ENCODE measurements at places on chromosomes 7 and 10.

DNA sequence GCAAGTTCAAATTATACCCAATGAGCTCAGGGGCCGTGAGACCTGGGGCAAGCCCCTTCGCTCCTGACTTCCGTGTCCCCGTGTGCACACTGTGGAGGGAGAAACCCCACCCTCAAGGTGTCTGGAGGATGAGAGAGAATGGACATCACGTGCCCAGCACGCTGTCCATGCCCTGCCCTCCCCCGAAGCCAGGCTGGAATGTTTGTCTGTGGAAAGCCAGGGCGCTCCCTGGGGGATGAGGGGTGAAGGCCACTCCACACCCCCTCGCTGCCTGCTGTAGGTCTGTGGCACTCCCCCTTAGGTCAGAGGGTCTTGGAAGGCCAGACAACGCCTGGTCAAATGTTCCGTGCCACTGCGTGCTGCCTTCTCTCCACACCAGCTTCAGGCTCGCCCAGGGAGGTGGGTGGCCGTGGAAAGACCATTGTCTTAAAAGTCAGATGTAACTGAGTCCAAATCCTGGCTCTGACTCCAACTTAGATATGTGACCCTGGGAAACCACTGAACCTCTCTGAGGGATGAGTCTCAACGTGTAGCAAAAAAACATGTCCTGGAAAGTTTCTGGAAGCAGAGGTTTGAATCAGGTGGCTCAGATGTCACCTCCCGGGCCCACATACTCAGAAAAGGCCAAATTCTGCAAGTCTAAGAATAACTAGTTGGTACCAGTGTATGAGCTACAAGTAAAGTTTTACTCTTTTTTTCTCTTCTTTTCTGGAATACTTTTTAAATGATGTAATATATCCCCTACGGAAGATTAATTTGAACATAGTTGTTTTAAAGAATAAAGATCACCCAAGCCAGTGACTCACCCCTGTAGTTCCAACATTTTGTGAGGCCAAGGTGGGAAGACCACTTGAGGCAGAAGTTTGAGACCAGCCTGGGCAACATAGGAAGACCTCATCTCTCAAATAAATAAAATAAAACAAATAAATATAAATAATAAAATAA lies 24.9 kb downstream of the RCC1L start:
- no peak for DNase-seq

DNA sequence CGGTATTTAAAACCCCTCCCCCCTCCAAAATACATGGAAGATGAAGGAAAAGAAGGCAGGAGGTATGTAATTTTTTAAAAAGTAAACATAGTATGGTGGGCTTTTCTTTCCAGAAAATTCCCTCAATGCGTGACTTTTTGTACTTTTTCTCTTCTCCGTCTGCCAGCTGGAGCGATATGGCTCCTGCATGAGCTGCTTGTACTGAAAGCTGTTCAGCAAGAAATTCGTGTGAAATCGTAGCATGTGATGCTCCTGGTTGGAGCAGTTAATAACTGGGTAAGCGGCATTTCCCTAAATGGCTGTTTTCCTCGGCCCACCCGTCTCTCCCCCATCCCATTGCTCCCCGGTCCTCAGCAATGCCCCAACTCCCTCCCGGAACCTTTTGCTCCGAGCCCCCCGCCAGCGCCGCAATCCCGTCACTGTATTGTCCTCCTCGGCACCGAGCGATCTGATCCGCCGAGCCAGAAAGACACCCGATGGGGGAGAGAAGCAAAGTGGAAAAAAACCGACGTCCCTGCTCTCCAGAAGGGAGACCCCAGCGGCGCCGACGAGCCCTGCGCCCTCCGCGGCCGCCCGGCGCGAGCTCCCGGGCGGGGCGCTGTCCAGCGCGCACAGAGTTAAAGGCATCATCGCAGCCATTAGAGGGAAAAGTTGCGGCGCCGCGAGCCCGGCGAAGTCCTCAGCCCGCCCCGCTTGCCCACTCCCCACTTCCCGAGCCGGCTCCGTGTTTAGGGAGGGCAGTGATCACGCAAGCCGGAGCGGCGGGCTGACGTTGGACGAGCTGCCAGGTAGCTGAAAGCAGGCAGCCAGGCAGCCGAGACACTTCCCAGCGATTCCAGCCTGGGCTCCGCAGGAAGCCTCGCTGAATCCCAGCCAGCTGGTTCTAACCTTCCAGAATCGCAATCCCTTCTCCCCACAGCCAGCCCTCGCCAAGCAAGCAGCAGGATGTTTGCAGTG lies at the start of gene VSTM2A:
Gene VSTM2A (plus strand): TSS at position 707 of the 957 bp plus-strand sequence. CDS start 356 bp downstream, outside the sequence.
- no peak for DNase-seq

- DNase-seq: no peak
Measured at GRCh38 chr10:1264001-1264400, 207.8 kb downstream of the WDR37 start.

DNA sequence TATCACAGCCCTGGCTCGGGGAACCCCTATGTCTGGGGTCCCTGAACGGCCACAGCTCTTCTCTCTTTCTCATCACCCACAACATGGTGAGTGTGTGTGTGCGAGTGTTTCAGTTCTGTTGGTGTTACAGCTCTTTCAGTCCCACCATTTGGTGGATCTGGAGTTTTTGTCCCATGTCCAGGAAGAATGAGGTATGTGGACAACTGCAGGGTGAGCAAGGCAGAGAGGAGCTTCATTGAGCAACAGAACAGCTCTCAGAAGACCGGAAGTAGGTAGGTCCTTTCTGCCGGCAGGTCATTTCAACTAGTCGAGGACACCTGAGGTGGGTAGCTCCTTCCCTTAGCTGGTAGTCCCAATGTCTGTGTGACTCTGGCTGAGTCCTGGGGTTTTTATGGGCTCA lies 9.5 kb downstream of the PAX4 start:
- no peak for DNase-seq

DNA sequence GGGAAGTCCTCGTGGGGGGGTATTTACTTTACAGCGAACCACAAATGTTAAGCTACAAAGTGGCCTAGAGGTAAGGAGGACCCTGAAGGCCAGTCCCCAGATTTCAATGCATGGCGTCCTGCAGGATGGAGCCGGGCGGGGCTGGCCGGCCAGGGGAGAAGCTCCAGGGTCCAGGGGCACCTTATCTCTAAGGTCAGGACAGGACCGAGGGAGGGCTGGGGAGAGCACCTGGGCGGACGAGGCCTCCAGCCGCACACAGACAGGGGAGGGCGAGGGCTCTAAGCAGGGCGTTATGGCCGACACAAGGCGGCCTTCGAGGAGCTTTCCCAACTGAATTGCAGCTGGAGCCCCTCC lies 96.4 kb upstream of the DIP2C start:
- no peak for DNase-seq

DNA sequence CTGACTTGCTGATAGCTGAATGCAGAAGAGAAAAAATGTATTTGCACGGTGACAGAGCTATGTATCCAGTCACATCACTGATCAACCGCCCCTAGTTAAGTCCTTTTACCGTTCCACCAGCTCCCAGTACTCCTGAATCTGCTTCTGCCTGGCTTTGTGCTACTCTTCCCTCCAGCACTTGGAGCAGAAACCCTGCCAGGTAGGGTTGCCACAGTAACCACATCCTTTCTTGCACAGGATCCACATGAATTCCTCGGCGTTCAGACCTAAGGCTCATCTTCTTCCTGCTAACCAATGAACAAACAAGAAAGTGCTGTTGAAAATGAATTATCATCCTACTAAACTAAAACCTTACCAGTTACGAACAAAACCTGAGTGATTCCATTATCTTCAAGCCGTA lies 52.0 kb upstream of the KCTD7 start:
- no peak for DNase-seq

- no peak for DNase-seq
Measured at GRCh38 chr10:73892310-73893030, 18.1 kb upstream of the CAMK2G start.

GRCh38 chr10:71312811-71313789 lies 6.0 kb upstream of the SLC29A3 start:
- no peak for DNase-seq

DNA sequence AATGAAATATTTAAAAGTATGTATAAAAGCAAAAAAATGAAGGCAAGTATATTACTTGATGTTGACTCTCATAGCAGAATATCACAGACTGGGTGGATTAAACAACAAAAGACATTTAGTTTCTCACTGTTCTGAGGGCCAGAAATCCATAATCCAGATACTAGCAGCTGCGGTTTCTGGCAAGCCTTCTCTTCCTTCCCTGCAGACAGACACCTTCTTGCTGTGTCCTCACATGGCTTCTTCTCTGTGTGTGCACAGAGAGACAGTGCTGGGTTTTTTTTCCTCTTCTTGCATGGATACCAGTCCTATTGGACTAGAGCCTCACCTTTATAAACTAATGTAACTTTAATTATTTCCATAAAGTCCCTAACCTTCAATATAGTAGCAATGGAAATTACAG lies 127.9 kb upstream of the AKR1E2 start:
- no peak for DNase-seq

- no peak for DNase-seq
Measured at GRCh38 chr7:81236560-81236959, 317.7 kb upstream of the SEMA3C start.
